ENCODE measurements at places on chromosomes 6 and 20.

DNA sequence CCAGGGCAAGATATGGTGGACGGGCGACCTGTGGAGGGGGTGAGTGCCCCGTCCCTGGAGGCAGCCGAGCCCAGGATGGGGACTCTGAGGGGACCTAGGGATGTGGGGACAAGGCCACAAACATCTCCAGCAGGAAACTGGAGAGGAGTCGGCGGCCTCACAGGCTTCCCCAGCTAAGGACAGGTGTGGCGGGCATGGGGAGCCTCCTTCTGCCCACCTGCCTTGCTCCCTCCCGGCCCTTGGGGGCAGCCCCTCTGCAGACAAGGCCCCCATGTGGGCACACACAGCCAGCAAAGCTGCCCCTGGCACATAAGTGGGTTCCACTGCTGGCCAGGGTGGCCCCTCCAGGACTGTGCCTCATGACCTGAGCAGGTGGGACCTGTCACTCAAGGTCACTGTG lies 4.6 kb downstream of the CHRNA4 start:
- no peak for DNase-seq

GRCh38 chr20:34022151-34022838 lies 28.6 kb downstream of the RALY start:
- DNase-seq = no peak

GRCh38 chr20:2872459-2873009 lies 747 bp upstream of the PTPRA start:
- peak; percentile 58 for DNase-seq

GRCh38 chr20:29443819-29444218 lies 1813.6 kb upstream of the DEFB115 start:
- DNase-seq = no peak

GRCh38 chr6:35224720-35225119 lies 11.0 kb downstream of the SCUBE3 start:
- DNase-seq = no peak

DNA sequence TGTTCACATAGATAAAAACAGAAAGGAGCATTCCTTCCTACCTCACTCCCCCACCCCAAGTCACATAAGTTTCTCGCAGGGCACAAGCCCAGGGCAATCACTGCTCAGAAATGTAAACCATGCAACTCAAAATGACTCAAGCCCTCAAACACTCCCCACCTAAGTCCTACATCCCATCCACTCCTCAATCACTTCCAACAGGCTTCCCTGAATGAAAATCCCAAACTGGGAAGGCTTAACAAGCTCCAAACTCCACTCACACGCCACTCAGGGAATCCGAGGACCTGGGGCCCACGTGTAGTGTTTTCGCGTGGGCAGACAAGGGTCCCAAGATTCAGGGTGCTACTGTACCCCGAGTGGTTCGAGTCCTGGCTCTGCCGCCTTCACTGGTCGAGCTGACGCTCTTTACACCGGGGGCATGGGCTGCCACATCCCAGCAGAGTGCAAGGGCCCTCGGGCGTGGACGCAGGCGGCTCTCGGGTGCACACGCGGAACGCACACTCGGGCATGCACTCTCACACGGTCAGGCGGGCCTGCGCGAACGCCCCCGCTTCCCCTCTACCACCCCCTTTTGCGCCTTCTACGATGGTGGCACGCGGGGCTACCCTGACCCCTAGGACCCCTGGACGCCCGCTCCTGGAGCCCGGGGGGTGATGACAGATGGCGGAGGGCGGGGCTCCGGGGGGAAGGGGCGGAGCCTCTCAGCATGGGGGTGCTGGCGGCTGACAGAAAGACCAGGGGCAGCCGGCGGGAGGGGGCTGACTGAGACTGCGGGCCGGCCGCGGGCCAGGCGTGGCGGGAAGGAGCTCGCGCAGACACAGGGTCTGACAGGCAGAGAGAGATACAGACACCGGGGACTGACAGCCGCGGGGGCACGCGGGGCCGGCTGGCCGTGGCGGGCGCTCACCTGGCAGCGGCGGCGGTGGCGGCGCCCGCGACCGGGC lies 657 bp downstream of the ZHX3 start:
- DNase-seq = peak; percentile 55

DNA sequence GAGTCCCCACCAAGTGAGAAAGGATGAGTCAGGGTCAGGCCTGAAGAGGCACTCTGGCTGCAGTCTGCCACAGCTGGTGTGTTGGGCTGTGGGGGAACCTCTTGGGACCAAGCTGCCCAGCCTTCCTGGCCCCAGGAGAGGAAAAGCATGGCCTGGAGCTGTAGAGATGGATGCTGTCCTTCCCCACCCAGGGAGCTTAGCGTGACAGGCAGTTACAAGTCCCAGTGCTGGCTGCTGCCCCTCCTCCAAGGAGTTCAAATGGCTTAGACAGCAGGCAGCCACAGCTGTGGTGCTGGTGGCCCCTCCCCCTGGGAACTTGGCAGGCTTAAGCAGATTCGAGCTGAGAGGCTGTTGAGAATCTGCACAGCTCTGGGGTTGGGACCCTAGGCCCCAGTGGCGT lies 253.2 kb downstream of the PLCB1 start:
- no peak for DNase-seq

DNA sequence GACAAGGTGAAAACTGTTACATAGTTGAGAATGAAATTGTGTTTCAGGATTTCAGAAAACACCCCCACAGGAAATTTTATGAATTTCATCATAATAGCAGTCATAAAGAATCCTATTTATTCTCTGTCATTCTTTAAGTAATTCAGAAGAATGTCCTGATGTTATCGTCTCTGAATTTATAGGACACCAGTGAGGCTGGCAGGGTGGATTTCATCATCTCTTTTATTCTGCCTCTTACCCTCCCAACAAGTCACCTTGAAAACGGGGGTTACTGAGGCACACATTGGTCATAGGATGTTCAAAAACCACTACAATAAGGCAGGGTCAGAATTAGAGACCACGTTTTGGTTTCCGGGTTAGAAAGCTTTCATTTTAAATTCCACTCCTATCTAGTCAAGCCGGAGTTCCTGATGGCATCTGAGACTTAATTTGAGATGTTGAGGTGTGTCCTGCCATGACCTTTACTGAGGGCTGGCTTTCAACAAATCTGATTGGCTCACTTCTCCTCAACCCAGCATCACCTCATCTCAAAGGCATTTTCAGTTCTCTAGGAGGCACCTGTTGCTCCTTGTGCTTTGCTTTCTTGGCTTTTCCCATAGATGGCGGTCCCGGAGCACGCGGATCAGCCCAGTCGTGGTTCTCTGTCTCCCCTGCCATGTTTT lies 230.6 kb upstream of the SUPT3H start:
- DNase-seq = no peak
